ENCODE measurements at places on chromosomes 7 and 10.
A peak's percentile ranks its signal among the peaks of the same experiment; 100 is the strongest.

- no peak for DNase-seq
Observed at GRCh38 chr7:68857571-68857970, 740.7 kb upstream of the AUTS2 start.

DNA sequence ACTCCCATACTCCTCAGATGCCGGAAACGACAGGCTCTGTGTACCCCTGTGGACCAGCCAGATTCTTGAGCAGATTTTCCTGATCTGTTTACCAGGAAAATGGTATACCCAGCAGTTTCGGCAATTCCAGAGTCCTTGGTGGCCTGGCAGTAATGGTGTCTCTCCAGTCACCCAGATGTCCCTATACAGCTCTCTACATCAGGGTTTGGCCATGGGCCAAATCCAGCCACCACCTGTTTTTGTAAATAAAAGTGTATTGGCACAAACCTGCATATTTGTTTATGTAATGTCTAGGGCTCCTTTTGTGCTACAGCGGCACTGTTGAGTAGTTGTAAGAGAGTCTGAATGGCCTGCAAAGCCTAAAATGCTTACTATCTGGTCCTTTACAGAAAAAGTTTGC lies 491.3 kb downstream of the RPS24 start:
- no peak for DNase-seq

DNA sequence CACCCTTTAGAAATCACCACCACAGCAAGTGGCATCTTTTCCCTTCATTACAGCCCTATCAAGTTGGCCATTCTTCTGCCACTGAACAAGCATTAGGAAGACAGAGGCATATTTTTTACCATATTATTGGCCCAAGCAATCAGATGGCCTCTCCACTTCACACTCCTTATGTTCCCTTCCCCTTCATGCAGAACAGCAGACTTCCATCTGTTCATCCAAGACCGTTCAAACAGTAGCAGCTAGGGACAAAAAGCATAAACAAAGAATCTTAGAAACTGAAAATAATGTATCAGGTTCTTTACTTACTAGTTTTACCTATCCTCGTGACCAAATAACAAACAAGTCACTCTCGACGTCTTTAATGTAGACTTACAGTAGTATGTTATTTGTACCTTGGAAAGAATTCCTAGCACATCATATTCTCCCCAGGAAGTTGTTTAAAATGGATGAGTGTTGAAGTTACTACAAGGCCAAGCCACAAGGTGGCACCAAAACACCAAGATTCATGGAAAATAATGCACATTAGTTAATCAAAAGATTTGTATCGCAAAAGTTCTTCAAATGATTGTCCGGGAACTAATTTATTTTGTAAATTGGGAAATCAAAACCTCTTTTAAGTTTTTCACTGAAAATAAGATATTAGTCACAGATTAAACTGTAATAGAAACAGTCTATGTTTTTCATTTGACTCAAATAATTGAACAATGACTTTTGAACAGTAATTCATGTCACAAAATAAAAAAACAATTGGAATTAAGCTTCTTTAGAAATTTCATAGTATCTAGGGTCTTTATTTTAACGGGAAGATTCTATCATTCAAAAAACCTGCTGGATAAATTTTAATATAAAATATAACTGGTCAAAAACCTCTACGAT lies 112.1 kb downstream of the VPS41 start:
- peak; percentile 7 for DNase-seq

GRCh38 chr7:101197991-101198390 lies 2.8 kb downstream of the MOGAT3 start:
- DNase-seq = no peak

DNA sequence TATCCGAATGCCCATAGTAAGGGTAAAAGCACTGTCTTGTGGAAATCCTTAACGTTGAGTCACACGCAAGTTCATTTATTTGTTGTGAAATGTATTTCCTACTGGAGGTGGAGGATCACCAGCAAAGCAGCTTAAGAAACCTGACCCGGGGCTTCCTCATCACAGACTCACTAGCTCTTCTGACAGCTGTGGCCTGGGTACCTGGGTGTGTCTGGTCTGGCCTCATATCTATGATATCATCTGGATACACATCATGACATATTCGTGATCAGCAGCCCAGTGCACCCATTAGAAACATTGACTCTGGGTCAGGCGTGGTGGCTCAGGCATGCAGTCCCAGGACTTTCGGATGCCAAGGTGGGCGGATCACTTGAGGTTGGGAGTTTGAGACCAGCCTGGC lies 8.8 kb downstream of the DRGX start:
- DNase-seq = no peak

DNA sequence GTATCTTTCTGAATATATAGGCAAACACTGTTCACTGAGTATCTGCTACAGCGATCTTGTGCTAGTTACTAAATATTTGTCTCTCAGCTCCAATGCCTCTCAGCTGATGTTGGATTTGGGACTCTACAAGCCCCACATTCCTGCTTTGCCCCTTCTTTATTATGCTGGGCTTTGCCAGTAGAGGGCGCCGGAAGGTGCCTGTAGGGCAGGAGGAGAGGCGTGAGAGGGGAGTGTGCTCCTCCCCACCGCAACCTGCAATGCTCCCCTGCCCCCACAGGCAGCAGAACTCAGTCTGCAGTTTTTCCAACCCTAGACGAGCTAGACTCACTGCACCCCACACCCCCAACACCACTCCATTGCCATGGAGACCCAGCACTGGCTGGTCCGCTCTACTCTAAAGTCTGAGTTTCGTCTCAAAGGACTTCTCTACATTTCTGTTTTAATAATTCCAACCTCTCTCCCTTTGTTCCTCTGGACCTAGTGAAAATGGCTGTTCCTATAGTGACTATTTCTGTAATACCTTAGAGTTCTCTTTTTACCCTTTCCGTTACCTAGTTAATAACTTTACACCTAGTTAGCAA lies 337.6 kb downstream of the CCSER2 start:
- no peak for DNase-seq

GRCh38 chr7:82339958-82340357 lies 103.6 kb downstream of the CACNA2D1 start:
- no peak for DNase-seq

DNA sequence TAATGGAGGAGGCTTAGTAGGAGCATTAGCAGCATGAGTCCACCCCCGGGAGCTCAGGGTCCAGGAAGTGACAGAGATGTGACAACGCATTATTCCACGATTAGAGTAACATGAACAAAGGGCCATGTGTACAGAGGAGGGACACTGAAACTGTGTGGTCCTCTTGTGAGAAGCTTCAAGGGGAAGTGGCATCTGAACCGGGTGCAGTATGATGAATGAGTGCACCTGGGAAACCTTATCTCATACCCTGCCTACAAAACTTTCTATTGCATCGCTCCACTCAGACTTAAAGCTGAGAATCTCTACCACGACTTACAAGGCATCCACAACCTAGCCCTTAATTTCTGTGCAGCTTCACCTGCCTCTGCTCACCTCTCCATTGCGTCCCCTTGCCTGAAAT lies 115.3 kb upstream of the AMPH start:
- no peak for DNase-seq

GRCh38 chr7:108236681-108237415 lies 106.7 kb upstream of the LAMB4 start:
- no peak for DNase-seq

DNA sequence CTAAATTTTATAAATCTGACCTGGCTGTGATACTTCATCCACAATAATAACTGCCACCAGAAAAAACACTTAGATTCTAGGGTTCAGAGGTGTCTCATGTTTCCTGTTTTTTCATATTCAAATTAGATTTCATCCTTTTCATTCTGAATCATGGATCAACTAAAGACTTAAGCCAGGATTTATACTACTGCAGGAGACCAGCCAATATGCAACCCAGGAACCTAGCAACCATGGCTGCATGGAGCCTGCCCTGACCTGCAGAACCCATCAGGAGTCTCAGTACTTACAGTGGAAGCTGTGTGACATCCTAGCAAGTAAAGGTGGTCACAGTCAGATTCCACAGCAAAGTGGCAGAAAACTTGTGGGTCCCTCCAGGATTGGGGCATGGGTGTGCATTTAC lies 40.5 kb upstream of the RNF148 start:
- DNase-seq = no peak

GRCh38 chr10:31686599-31686998 lies 242.0 kb downstream of the ARHGAP12 start:
- DNase-seq = no peak

- no peak for DNase-seq
Observed at GRCh38 chr10:31698181-31698830, 230.3 kb downstream of the ARHGAP12 start.

GRCh38 chr10:112370424-112370819 lies 3.5 kb upstream of the ACSL5 start:
- DNase-seq = no peak

DNA sequence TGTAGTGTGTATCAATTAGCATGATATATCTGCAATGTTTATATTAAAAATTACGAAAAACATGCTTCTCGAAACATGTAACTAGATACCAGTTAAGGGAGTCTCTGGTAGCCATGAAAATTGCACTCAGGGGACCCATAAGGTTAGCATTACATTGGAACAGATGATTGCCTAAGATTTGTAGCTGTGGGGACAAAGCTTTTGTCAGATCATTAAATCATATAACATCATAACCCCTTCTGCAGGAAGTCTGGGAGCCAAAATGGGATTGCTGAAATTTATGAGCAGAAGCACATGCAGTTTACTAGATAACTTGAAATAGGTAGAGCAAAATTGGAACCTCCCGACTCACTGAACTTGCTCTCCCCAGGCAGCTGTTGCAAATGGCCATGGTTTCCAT lies 235.0 kb upstream of the IGFBP3 start:
- no peak for DNase-seq

Measured in stimulated activated CD8-positive, alpha-beta memory T cell treated with anti-CD3 and anti-CD28 coated beads, Interleukin-15, amount 100 ng/mL, for 4 hours (primary cell).